ENCODE measurements at places on chromosomes 12 and 14. TPM values are rescaled to one million over a fixed set of nuclear protein-coding genes. Genes with fewer than 3 reads are reported as not detected.

The ZNF84 gene
- total RNA-seq, result 103 TPM

The NAV3 gene
- 11.5 TPM for total RNA-seq

GRCh38 chr14:33794791-33795305 is 156.0 kb downstream of the EGLN3 start:
- DNase-seq, result no peak
- no peak overlapping the region for H3K27ac ChIP-seq
- no peaks in the 10 kb centered on the region for H3K36me3 ChIP-seq
- H3K27me3 ChIP-seq, result peaks cover 28% of the 10 kb centered on the region
- no peak overlapping the region for H3K4me3 ChIP-seq

GRCh38 chr12:57575771-57576612 is 15.0 kb upstream of the PIP4K2C start:
- no peaks in the 10 kb centered on the region for H3K27me3 ChIP-seq
- H3K4me1 ChIP-seq, result no peaks in the 10 kb centered on the region
- no peak for DNase-seq
- H3K36me3 ChIP-seq, result no peaks in the 10 kb centered on the region

- H3K4me1 ChIP-seq, result peaks cover 2% of the 10 kb centered on the region
- H3K4me3 ChIP-seq, result no peak overlapping the region
- no peak overlapping the region for H3K27ac ChIP-seq
- DNase-seq, result no peak
Measured at GRCh38 chr14:103909531-103910261, 18.6 kb upstream of the TDRD9 start.

DNA sequence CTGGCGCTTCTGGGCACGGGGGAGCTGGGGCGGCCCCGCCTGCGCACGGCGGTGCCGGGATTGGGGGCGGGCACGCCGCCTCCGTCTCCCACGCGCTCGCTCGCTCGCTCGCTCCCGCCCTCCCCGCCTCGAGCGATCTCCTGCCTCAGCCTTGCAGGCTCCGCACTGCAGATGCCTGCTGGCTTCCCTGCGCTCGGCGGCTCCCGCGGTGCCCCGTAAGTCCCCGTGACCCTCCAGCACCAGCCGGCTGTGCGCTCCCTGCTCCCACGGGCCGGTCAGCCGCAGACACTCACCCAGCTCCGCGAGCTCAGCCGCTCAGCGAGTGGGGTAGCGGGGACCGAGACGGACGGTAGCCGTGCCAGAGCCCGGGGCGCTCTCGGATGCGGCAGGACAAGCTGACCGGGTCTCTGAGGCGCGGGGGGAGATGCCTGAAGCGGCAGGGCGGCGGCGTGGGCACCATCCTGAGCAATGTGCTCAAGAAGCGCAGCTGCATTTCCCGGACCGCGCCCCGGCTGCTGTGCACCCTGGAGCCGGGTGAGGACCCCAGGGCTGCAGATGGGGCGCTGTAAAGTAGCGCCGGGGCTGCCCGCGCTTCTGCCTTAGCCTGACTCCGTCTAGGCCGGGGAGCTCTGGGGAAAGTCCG is at the start of gene TBC1D30:
TSS of gene TBC1D30 (plus strand) at position 148 of the 643 bp plus-strand sequence. CDS start at position 381, 233 bp downstream.
- H3K4me3 ChIP-seq, result peak within 1 kb of the TSS; percentile 65
- H3K4me1 ChIP-seq, result peaks cover 11% of the 10 kb centered on the region
- no peaks in the 10 kb centered on the region for H3K36me3 ChIP-seq
- peaks cover 66% of the 10 kb centered on the region for H3K27me3 ChIP-seq
- peak; percentile 14 for DNase-seq
- no peak within 1 kb of the TSS for H3K27ac ChIP-seq

GRCh38 chr14:88550078-88550477 is 4.7 kb downstream of the PTPN21 start:
- H3K4me1 ChIP-seq, result peaks cover 39% of the 10 kb centered on the region
- no peak for DNase-seq
- H3K36me3 ChIP-seq, result peaks cover 18% of the 10 kb centered on the region
- no peaks in the 10 kb centered on the region for H3K27me3 ChIP-seq
- H3K4me3 ChIP-seq, result no peak overlapping the region

The PTGER2 gene
- 1.1 TPM for total RNA-seq

Data from progenitor cell of endocrine pancreas (in vitro differentiated cells).